ENCODE measurements at places on chromosomes 6 and 20. TPM values are rescaled to one million over a fixed set of nuclear protein-coding genes. Genes with fewer than 3 reads are reported as not detected.

Gene TPD52L1
- not detected for total RNA-seq

Gene MRPS26
- total RNA-seq: 30.6 TPM

Gene SIRPD
- not detected for total RNA-seq

Gene IL17F
- total RNA-seq: not detected

Gene GUCA1A
- not detected for total RNA-seq

Gene MYB
- 2.8 TPM for total RNA-seq

Gene SPATS1
- not detected for total RNA-seq

Gene FERMT1
- total RNA-seq: 0.56 TPM

Gene TREM2
- not detected for total RNA-seq

Gene OXT
- total RNA-seq: not detected

Gene SLC23A2
- 70.9 TPM for total RNA-seq

Gene MGME1
- 19.0 TPM for total RNA-seq

Gene EBF4
- total RNA-seq: 1.6 TPM

Gene ID4
- total RNA-seq: not detected

Gene NMBR
- not detected for total RNA-seq

Gene EFCAB8
- 0.71 TPM for total RNA-seq

Gene MLN
- total RNA-seq: not detected

Gene GRM1
- total RNA-seq: not detected

Gene DEFB132
- total RNA-seq: not detected

Gene MAPK14
- 45.4 TPM for total RNA-seq

Gene LAMA4
- not detected for total RNA-seq

Gene SCGN
- not detected for total RNA-seq

Gene MRAP2
- not detected for total RNA-seq

Gene MUC21
- not detected for total RNA-seq

Gene MTCH1
- total RNA-seq: 128 TPM

Gene BTN1A1
- 0.46 TPM for total RNA-seq

Gene SPEF1
- not detected for total RNA-seq

Gene FGD2
- 435 TPM for total RNA-seq

Gene OOEP
- 0.22 TPM for total RNA-seq

Gene PRKN
- total RNA-seq: 3.5 TPM

Gene FBXO30
- total RNA-seq: 5.8 TPM

Gene VIP
- not detected for total RNA-seq

Gene SLPI
- not detected for total RNA-seq

Gene SLC18B1
- 8.1 TPM for total RNA-seq

Gene MCM8
- total RNA-seq: 13.0 TPM

Gene FNDC1
- total RNA-seq: not detected

Gene TFAP2D
- not detected for total RNA-seq

Gene IL22RA2
- not detected for total RNA-seq

Gene OR2H1
- not detected for total RNA-seq
